Germinal center (tissue), 1 donor: ENCODE measurements at places on chromosomes 7 and 10.

DNA sequence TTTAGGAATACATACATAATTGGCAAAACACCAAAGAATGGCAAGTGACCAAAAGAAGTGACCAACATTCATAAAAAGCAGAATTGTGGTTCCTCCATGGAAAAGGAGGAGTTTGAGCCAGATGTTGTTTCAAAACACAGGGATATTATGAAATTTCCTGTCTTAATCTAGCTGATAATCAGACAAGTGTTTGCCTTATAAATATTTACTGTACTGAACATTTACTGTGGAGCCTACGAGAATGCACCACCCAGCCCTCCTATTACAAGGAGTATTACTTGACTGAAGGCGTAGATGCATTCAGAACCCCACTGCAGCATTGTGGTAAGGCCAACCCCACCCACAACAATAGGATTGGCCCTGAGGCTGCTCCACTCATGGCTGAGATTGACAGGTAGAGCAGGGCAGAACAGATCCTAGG lies 118.9 kb downstream of the AKR1D1 start:
- no peak for DNase-seq

DNA sequence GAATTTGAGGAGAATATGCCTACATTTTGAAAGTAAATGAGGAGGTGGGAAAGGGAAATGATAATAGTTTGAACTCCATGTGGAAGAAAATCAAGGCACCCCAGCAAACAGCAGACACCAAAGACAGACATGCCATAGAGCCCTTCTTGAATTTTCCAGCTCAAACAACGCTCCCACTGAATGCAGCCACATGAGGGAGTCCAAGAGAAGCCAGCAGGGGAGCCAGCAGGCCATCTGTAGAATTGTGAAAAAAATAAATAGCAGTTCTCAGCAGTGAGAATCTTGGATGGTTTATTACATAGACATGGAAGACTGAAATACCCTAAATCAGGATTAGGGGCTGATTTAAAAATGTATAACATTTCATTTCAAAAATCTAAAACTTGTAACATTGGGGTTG lies 1567.3 kb upstream of the LRRTM3 start:
- DNase-seq: no peak

- DNase-seq: no peak
Measured at GRCh38 chr10:33559105-33559504, 224.6 kb upstream of the NRP1 start.

GRCh38 chr10:103921248-103921647 lies 3.3 kb upstream of the STN1 start:
- DNase-seq: no peak

DNA sequence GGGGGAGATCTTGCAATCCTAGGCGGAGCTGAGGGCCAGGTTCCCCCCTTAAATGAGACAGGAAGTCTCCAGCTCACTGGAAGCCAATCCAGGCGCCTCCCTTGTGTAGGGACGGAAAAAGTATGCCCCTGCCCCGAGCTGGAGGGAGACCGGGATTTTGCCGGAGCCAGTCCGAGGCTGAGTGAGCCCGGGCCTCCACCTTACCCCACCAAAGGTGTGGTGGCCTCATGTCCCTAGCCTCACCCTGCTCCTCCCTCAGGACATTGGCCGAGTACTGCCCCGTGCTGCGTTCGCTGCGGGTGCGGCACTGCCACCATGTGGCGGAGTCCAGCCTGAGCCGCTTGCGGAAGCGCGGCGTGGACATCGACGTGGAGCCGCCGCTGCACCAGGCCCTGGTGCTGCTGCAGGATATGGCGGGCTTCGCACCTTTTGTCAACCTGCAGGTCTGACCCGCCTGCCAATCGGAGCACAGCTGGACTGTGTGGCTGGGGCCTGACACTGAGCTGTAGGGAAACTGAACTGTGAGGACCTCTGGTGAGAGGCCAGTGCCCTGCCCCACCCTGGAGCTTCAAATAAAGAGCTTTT lies 2.0 kb downstream of the FBXL15 start:
- DNase-seq: peak; percentile 48

- DNase-seq: no peak
Measured at GRCh38 chr10:43605850-43606322, 352 bp upstream of the ZNF485 start.

- DNase-seq: no peak
Measured at GRCh38 chr10:12825260-12825849, 176.2 kb downstream of the CCDC3 start.

DNA sequence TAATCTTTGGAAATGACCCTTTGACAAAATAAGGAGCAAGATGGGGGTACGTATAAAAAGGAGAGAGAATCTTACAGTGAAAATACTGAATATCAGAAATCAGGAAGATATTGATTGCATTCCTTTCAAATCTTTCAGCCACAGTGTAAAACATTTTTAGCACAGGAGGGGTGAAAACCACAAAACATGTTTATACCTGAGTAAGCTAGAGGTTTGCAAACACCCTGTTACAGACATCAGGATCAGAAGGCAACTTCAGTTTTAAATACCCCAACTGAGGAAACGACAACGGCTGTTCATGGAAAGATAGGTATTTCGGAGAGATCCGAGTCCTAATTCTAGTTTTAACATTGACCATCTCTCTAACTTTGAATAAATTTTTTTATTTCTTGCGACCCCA lies 69.1 kb upstream of the ITGB1 start:
- DNase-seq: no peak

DNA sequence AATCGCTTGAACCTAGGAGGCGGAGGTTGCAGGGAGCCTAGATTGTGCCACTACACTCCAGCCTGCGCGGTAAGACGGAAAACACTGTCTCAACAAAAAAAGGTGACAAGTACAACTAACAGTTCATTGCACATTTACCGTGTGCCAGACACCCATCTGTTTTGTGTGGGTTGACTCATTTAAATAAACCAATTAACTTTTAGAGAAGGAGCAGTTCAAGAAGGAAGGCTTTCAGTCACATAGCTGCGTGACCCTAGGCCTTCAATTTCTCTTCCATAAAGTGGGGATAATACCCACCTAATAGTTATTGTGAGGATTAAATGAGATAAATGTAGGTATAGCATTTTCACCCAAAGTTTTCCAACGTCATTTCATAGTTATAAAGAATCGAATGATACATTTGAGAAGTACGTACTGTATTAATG lies 52.3 kb upstream of the KDM7A start:
- peak; percentile 57 for DNase-seq

GRCh38 chr7:5442757-5443305 lies 19.2 kb upstream of the TNRC18 start:
- no peak for DNase-seq

GRCh38 chr7:128148676-128149075 lies 92.4 kb upstream of the LEP start:
- DNase-seq: no peak

GRCh38 chr10:68938117-68938516 lies 17.9 kb upstream of the DDX21 start:
- DNase-seq: no peak

DNA sequence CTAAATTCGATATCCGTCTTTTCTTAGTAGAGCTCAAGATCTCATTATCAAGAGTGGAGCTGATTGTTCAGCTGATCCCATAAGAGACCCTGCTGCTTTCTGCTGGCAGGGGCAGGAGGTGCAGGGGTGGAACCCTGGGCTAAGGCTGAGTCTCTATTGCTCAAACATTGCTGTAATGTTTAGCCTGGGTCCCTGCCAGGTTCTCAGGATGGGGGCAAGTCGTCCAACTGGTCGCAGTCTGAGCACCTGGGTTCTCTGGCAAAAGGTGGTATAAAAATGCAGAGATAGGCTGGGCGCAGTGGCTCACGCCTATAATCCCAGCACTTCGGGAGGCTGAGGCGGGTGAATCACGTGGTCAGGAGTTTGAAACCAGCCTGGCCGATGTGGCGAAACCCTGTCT lies 62.0 kb upstream of the NRBF2 start:
- no peak for DNase-seq

- DNase-seq: no peak
Measured at GRCh38 chr7:47702080-47702479, 120.2 kb upstream of the TNS3 start.

GRCh38 chr7:155007947-155008346 lies 5.0 kb upstream of the PAXIP1 start:
- peak; percentile 30 for DNase-seq

DNA sequence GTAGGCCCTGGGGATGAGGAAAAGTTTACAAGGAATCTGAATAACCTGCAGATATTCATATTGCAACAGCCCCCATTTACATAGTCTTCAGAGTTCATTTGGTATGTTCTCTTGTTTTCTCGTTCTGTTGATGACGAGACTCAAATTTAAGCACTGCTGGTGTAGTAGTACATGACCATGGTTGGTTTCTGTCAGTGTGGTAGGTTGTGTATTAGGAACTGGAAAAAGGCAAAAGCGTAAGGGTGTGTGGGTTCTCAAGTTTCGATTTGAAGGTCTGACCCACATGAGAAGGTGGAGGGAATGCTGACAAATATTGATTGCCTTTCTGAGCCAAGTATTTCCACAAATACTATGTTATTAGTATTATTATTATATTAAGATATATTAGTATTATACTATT lies 151.7 kb downstream of the AUTS2 start:
- no peak for DNase-seq

DNA sequence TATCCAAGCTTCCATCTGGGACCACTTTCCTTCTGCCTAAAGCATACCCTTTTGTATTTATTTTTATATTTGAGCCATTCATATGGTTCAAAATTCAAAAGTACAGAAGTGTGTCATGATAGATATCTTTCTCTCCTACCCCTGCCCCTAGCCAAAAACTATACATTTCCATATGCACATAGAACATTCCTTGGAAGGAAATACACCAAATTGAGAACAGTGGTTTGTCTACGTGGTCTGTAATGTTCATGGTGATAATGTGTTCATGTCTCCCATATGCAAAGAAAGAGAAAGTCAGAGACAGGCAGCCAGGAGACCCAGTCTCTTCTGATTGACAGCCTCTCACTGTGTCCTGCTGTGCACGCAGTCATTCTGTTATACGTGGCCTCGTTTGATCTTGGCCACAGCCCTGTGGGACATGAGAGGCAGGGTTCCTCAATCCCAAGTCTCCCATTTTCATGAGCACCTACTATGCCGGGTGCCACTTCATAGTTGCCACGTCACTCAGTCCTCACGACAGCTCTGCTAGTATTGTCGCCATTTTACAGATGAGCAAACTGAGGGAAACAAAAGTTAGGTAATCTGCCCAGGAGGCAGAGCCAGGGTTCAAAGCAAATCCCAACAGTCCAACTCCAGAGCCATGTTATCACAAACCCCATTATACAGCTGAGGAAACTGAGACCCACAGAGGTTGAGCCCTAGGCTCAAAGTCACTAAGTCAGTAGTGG lies 8.0 kb upstream of the CDH23 start:
- no peak for DNase-seq

- no peak for DNase-seq
Measured at GRCh38 chr7:132182992-132183391, 393.3 kb downstream of the PLXNA4 start.

GRCh38 chr7:4067874-4068273 lies 614.2 kb upstream of the FOXK1 start:
- DNase-seq: no peak

DNA sequence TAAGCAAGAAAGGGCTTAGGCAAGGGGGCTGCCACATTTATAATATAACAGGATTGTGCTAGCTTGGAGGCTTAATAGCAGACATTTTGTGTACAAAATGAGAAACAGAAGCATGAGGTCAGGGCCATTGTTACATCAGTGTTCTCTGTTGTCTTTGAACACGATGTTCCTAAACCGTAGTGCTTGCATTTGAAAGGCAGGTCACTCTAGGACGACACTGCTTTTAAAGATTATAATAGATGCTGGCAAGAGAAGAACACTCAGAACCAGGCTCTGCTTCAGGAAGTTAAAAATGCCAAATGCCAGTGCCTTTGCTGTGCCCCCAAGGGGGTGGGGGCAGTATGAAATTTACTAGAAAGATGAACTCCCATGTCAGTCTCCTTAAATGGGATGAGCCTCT lies 91.1 kb downstream of the SORCS3 start:
- DNase-seq: no peak

DNA sequence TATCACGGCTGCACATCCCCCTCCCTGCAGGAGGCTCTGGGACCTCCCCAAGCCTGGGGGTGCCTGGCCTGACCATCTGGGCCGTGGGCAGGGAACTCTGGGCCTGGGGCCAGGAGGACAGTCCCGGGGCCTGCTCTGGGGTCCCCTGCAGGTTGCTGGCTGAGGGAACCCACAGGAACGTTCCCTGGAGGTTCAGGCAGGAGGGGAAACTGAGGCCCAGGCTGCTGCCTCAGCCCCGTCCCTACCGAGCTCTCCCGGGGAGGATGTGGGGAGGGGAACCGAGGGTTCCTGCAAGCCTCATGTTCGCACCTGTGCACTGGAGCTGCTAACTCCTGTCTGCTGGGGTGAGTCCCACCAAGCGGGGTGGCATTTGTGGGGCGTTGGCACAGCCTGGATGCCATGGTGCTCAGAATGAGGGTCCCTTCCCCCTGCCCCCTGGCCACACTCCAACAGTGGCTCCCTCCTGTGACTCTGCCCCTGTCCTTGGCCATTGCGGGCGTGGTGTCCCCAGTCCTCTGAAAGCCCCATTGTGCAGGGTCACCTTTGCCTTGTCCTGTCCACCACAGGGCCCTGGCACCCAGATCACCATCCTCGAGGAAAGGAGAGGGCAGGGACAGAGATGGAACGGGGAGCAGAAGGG lies 9.4 kb downstream of the ELFN1 start:
- DNase-seq: no peak

GRCh38 chr7:117619681-117620080 lies 139.9 kb downstream of the CFTR start:
- no peak for DNase-seq

- DNase-seq: peak; percentile 91
Measured at GRCh38 chr7:5532536-5533335, 109.1 kb upstream of the TNRC18 start.

DNA sequence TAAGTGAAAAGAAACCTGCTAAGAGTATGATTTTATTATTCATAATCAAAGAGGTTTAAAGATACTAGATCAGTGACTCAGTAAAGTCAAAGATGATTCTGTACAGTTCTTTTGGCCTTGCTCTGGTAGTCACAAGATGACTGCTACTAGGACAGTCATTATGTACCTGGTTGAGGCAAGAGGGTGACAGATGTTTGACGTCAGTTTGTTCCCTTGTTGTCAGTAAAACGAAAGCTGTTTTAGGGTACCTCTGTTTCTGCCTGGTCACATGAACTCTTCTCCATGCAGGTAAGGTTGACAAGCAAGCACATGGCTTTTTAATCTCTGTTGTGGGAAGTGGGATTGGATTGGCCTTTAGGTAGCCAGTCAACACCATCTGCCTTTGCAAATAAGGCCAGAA lies 308.0 kb downstream of the EXOC4 start:
- DNase-seq: no peak
